ENCODE measurements at places on chromosomes 11 and 22.
A peak's percentile ranks its signal among the peaks of the same experiment; 100 is the strongest.

DNA sequence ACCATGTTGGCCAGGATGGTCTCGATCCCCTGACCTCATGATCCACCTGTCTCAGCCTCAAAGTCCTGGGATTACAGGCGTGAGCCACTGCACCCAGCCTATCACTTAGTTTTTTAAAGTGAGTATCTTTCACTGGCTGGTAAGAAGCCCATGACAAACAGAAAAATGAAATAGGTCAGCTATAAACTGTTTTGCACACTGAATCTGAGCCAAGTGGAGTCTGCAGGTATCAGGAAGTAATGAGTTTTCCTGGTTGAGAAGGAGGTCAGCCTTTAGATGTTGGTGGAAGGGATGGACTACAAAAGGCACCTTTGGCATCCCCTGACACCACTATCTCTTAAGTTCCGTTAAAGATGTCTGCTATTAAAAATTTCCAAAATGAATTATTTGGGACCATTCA lies 345.1 kb downstream of the AASDHPPT start:
- no peak for DNase-seq

GRCh38 chr22:19955241-19956128 lies 13.9 kb upstream of the TXNRD2 start:
- DNase-seq: no peak

DNA sequence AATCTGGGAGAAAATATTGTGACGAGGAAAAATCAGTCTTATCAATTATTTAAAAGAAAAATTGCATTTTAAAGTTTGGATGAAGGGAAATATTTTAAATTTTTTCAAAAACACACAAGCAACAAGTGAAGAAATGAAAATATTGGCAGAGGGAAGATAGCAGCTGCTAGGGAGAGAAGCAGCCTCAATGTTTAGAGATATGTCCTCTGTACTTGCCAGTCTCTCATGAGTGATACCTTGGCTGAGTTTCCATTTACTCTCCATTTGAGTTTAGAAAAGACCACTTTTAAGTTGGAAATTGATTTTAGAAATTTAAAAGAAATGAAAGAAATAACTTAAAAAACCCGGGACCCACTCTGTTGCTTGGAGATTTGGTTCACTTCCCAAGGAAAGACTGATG lies 88.6 kb upstream of the DBX1 start:
- DNase-seq: no peak

DNA sequence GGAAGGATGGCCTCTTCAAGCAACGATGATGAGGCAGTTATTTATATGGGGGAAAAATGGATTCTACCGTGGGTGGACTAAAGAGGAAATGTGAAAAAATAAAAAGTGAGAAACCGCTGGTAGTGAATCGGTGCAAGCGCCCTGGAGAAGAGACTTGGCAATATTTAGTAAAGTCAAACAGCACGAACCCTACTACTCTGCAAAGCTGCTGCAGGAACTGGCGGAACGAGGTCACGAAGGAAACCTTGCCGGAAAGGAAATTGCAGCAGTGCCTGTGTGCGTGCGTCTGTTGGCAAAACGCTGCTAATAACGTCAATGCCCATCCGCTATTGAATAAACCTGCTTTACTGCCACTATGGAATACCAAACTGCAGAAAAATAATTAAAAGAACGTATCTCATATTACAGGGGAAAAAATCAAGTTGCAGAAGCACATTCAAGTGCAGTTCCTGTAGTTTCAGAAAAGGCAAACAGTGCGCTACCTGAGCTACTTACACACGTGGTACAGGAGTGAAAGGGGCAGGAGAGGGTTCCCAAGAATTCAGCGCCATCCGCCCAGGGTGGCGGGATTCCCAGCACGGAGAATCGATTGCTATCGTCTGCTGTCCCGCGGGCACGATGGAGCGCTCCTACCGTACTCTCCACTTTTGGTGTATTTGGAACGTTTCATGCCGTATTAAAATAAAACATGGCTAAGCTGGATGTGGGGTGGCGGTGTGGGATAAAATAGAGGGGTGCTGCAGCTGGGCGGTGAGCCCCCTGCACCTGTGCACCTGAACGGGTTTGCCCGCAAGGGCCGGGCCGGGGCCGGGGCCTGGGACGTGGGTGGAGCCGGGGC lies 585 bp upstream of the NADSYN1 start:
- peak; percentile 63 for DNase-seq

GRCh38 chr11:35398881-35399280 lies 20.5 kb downstream of the SLC1A2 start:
- DNase-seq: no peak

- DNase-seq: no peak
These were observed 228.2 kb downstream of the TMEM135 start for GRCh38 chr11:87265979-87266378.

DNA sequence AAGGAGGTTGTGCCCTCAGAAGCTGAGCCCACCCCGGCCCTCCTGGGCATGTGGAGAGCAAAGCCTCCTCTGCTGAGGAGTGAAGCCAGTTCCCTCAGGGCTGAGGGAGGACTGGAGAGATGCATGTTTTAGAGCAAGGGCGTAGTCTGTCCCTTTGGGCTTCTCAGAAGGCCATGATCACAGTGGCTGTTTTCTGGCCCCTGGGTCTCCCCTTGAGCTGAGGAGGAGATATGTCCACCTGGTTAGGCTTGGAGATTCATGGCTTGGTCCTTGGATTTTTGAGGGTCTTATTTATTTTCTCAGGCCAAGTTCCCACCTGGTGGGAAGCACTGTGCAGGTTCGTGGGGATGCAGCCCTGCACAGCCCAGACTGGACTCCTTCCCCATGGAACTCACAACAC lies 46.5 kb upstream of the THY1 start:
- no peak for DNase-seq

GRCh38 chr11:12827929-12828812 lies 153.9 kb downstream of the TEAD1 start:
- no peak for DNase-seq

DNA sequence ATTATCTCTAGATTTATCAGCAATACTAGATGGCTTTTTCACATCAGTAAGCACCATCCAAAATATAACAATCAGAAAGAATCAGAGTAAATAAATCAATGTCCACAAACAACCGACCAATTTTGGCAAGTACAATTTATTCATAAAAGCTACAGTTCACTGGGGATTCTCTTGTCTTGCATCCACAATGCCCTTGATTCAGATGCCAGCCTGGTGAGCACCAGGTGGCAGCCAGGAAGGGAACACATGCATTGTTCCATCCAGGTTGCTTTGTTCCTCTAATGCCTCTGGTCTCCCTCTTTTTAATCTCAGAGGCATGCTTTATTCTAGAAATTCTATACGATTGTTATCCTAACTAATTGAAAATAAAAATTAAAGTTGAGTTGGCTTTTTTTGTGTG lies 242.1 kb upstream of the KIRREL3 start:
- DNase-seq: no peak

GRCh38 chr11:65872586-65873317 lies at the start of gene EFEMP2:
Gene EFEMP2 (minus strand): TSS chr11:65872800. CDS start chr11:65872354, 446 bp downstream.
- no peak for DNase-seq

GRCh38 chr11:31817621-31818424 lies 6.7 kb upstream of the PAX6 start:
- DNase-seq: no peak

- no peak for DNase-seq
These were observed 55.5 kb downstream of the FAM83F start for GRCh38 chr22:40050258-40050657.

DNA sequence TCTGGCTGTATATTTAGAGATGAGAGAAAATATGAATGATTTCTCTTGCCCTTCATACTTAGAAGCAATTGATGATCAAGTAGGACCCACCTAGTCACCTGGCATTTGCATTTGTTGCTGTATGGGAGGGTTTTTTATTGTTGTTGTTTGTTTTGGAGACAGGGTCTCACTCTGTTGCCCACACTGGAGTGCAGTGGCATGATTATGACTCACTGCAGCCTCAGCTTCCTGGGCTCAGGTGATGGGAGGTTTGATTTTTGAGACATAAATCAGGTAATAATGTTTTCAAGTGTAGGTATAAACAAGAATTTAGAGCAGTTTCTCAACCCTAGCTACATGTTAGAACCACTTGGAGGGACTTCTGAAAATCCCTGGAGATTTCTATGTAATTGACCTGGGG lies 63.0 kb downstream of the TNRC6B start:
- DNase-seq: no peak

DNA sequence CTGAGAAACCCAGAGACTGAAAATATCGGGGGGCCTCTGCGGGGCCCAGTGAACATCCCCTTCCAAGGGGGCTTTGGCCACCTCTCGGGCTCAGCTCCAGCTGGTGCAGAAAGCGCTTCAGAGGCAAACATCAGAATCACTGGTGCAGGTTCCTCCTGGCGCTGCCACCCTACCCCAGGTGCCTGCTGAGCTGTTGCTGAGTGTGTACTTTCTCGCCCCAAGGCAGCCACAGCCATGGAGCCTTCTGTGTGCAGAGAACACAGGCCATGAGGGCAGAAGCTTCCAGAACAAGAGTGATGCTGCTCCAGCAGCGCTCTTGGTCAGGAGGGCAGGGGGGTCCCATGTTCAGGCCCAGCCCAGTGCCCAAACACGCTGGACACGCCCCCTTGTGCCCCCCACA lies 6.3 kb downstream of the DRD4 start:
- no peak for DNase-seq

DNA sequence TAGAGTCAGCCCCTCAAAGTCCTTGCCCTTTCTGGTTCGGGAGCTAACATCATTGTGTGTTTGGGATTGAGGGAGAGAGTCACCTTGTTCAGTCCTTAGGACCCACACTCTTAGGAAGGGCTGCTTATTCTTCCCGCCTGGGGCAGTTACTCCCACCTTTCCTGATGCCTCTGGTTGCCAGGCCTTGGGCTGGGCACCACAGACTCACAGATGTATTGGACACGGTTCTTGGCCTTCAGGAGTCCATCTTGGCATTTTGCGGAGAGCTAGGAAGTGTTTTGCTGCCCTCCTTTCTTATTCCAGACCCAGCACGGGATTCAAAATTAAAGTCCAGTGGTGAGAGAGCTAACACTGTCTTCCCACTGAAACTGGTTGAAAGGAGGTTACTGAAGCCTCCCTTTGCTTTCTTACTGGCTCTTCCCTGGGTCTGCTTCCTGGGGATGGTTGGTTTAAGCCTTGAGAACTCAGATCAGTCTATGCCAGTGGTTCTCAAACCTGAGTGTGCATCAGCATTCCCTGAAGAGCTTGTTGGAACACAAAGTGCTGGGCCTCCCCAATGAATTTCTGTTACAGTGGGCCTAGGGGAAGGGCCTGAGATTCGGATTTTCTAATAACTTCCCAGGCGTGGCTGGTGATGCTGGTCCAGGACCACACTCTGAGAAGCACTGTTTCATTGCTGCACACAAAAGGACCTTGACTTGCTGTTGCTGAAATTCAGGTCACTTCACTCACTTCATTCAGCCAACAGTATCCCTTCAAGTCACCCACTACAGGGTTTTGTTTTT lies 1.4 kb downstream of the OSBP2 start:
- DNase-seq: no peak

DNA sequence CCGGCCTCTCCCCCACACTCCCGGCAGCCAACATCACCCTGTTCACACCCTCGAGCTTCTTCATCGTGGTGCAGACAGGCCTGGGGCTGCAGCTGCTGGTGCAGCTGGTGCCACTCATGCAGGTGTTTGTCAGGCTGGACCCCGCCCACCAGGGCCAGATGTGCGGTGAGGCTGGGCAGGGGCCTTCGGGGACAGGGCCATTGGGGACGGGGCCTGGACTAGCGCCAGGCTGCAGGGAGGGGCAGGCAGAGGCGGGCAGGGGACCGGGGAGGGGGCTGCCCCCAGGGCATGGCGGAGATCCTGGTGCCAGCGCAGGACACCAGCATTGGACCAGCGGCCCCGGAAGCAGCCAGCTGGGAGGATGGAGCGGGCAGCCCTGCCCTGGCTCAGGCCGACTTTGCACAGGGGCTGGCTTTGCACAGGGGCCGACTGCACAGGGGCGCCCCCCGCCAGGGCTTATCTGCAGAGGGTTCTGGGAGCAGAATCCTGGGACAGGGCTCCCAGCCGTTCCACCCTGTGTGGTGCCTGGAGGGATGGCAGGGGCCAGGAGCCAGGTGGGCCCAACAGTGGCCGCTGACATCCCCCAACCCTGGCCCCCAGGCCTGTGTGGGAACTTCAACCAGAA lies 8.6 kb downstream of the MUC5B start:
- DNase-seq: no peak

DNA sequence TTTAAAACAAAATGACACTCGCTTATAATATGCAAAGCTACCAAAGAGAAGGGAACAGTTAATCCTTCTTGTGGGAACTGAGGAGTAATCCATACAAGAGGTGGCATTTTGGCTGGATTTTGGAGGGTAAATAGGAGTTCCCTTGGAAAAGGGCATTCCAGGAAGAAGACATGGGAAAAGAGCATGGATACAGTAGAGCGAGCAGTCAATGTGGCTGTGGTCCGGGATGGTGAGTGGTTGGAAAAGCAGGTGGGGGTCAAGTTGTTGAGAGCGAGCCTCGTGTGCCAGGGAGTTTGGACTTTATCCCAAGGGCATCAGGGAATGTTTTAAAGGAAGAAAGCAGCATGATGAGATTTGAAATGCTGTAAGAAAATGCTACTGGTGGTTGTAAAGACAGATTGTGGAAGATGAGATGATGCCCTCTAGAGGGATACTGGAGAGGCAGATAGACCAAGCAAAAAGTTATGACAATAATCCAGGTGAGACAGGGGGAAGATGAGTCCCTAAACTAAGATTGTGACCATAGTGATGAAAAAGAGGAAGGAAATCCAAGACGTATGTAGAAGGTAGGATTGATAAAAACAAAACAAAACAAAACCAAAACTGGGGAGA lies 3.8 kb upstream of the MMP7 start:
- no peak for DNase-seq

DNA sequence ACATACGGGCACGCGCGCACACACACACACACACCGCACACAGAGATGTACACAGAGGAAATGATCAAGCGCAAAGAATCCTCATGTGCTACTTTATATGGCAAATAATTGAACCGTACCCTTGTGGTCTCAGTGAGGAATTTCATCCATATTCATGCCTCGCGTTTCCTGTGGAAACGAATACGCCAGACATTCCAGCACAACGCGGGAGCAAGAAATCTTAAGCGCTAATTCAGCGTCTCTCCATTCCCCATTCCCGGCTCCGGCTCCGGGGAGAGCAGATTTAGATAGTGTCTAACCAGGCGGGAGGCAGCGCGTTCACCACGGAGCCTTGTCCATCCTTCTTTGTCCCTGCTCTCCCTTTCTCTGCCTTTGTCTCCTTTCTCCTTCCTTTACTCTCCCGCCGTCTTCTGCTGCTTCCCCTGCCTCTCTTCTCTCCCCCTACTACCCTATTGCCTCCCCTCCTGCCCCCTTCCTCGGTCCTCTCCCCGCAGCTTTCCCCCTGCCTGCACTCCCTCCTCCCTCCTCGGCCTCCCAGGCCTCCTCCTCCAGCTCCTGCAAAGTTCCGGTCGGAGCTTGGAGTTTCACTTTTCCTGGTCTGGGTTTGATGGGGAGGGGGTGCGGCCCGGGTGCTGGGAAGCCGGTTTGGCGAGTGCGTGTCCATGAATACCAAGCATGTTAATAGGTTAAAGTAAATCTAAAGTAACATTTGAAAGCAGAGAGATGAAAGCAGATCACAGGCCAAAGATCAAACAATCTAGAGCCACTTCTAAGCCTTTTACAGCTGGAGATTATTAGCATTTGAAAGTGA lies 579.3 kb downstream of the BUD13 start:
- DNase-seq: no peak
